IMR-90 (cell line): ENCODE measurements at places on chromosomes 13 and 19. TPM values are rescaled to one million over a fixed set of nuclear protein-coding genes. Genes with fewer than 3 reads are reported as not detected.

DNA sequence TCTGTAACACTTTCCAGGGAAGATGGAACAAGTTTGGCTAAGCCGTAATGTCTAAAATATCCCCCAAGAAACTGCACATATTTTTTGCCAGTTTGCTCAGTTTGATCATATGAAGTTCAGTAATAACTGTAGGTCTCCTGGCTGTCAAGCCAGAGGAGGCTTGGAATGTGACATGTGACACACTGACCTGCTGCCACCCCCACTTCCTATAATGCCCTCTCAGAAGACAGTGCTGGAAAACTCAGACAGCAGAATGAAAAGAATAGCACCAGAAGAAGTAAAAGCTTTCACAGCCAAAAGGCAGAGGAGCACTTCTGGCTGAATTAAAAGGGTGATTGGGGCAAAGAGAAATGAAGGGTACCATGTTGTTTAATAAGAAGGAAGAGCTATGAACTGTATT is 67.4 kb upstream of the UBAC2 start:
- no peak overlapping the region for H3K27ac ChIP-seq
- no peaks in the 10 kb centered on the region for H3K36me3 ChIP-seq
- no peak for DNase-seq
- H3K4me1 ChIP-seq = no peaks in the 10 kb centered on the region

DNA sequence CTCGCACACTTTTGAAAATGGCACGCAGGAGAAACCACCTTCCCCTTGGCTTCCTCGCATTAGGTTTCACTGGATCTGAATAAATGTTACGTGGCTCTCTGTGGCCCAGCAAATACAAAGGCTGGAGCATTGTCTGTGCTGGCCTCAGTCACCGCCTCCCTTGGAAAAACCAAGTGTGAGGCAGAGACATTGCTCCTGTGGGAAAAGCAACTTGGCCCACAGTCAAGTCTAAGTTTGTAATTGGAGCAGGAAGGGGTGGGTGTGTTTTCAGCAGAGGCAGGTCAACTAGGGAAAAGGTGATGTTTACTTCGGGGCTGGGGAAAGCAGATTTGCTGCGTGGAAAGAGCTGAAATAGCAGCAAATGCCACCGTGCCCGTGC is 101.6 kb downstream of the IRS2 start:
- DNase-seq = no peak
- H3K27ac ChIP-seq = no peak overlapping the region
- peaks cover 58% of the 10 kb centered on the region for H3K27me3 ChIP-seq
- no peaks in the 10 kb centered on the region for H3K36me3 ChIP-seq

- no peaks in the 10 kb centered on the region for H3K27me3 ChIP-seq
- H3K4me3 ChIP-seq = no peak within 1 kb of the TSS
- no peaks in the 10 kb centered on the region; the same call in 1 of the 2 replicates for H3K4me1 ChIP-seq
- DNase-seq = peak; percentile 52
- no peak within 1 kb of the TSS for H3K27ac ChIP-seq
Observed at GRCh38 chr13:41019011-41019487, at the start of gene ELF1. ELF1 (minus strand) TSS chr13:41019316; CDS start chr13:40982054, 37,262 bp downstream.

GRCh38 chr13:42275506-42275905 is 3.6 kb downstream of the AKAP11 start:
- DNase-seq = no peak
- H3K4me1 ChIP-seq = peaks cover 5% of the 10 kb centered on the region
- H3K27ac ChIP-seq = no peak overlapping the region
- H3K27me3 ChIP-seq = no peaks in the 10 kb centered on the region
- H3K4me3 ChIP-seq = no peak overlapping the region

DNA sequence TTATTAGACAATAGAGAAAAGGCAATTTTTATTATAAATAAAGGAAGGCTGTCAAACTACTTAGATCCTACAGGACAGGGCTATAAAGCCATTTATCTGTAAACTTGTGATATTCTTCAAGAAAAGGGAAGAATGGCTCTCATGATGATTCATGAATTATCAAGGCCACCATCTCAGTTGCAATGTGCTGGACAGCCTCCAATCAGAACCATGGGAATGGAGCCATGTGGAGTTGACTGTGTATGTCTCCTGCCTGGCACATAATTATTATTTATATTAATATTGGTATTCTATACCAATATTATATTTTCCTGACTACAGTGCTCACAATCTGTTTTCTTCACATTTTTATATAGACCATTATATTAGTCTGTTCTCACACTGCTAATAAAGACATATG is 560.5 kb upstream of the MIR17HG start:
- no peak overlapping the region for H3K27ac ChIP-seq
- H3K4me1 ChIP-seq = no peaks in the 10 kb centered on the region
- no peak overlapping the region for H3K4me3 ChIP-seq

DNA sequence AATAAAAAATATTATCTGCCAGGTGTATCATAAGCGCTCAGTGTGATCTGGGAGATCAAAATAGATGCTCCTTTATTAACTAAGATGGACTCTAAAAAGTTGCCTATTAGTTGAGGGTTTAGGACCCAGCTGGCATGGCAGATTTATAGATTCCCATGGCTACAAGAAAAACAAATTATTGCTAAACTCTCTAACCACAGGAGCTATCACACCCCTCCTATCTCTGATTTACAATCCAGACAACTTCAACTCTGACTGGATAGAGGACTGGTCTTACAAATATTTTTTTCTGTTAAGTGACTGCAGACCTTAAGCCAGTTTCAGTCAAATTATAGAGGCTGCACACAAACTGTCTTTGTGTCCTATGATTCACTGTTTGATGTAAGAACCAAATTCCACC is 45.4 kb upstream of the MYCBP2 start:
- H3K4me1 ChIP-seq = no peaks in the 10 kb centered on the region
- no peaks in the 10 kb centered on the region; the same call in 1 of the 2 replicates for H3K27me3 ChIP-seq
- DNase-seq = no peak
- H3K4me3 ChIP-seq = no peak overlapping the region
- no peaks in the 10 kb centered on the region for H3K36me3 ChIP-seq

GRCh38 chr13:38702669-38703068 is 15.8 kb downstream of the FREM2 start:
- no peaks in the 10 kb centered on the region for H3K4me1 ChIP-seq
- H3K27me3 ChIP-seq = no peaks in the 10 kb centered on the region
- no peak overlapping the region for H3K27ac ChIP-seq
- no peak for DNase-seq
- H3K4me3 ChIP-seq = no peak overlapping the region

GRCh38 chr13:108426893-108427292 is 157.4 kb downstream of the TNFSF13B start:
- no peaks in the 10 kb centered on the region for H3K4me1 ChIP-seq
- DNase-seq = no peak
- no peak overlapping the region for H3K4me3 ChIP-seq
- H3K27ac ChIP-seq = no peak overlapping the region

DNA sequence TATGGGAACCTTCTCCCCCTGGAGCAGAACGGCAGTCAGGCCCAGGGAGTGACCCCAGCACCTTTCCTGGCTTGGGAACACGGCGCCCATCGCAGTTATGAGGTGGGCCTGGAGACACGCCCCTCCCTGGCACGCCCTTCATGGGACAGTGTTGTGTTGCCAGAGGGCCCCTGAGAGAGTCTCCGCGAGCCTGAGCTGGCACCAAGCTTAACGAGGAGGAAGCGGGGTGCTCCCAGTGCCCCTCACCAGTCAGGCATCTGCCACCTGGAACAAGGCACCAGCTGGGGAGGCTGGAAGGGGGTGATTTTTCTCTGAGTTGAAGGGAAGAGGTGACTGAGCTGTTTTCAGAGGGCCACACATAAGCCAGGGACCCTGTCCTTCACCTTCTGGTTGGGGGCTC is 180.6 kb downstream of the KDM4B start:
- no peaks in the 10 kb centered on the region for H3K27me3 ChIP-seq
- H3K27ac ChIP-seq = no peak overlapping the region
- no peaks in the 10 kb centered on the region for H3K4me1 ChIP-seq
- H3K4me3 ChIP-seq = no peak overlapping the region

DNA sequence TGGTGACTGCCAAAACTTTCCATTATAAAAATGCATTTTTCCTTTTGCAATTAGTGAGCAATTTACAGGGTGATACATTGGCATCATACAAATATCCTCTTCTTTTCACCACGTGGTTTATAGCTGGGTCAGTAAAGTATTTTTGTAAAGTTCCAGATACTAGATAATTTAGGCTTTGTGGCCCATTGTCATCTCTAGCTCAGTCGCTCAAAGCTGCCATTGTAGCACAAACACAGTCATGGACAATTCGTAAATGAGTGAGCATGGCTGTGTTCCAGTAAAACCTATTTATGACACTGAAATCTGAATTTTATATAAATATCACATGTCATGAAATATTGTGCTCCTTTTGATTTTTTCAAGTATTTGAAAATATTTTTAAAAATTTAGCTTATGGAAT is 162.9 kb downstream of the USP12 start:
- no peak overlapping the region for H3K27ac ChIP-seq
- H3K27me3 ChIP-seq = peaks cover 15% of the 10 kb centered on the region
- no peaks in the 10 kb centered on the region for H3K36me3 ChIP-seq

- H3K27ac ChIP-seq = no peak overlapping the region
- no peak overlapping the region for H3K4me3 ChIP-seq
- H3K4me1 ChIP-seq = no peaks in the 10 kb centered on the region
- no peaks in the 10 kb centered on the region for H3K27me3 ChIP-seq
- no peak for DNase-seq
Observed at GRCh38 chr13:72259528-72259927, 392.5 kb upstream of the DACH1 start.

- peaks cover 10% of the 10 kb centered on the region for H3K36me3 ChIP-seq
- H3K4me3 ChIP-seq = no peak overlapping the region
- peaks cover 56% of the 10 kb centered on the region for H3K4me1 ChIP-seq
Observed at GRCh38 chr19:38674388-38675171, 27.1 kb downstream of the ACTN4 start.

DNA sequence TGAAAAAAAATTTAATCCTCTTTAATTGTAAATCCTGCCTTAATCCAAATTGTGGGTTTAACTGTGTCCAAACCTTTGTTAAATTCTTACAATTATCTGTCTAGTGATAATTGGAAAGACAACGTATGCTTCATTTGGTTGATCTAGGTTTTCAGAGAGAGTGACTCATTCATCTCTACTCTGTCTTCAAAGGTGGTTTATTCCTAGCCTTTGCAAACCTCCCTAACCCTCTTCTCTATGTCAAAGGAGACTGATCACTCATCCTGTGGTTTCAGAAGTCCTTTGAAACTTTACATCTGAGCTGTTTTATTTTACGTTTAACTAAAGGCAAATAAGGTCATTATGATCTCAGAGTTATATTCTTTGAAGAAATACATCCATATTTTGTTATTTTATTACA is 8.8 kb upstream of the OXGR1 start:
- H3K27ac ChIP-seq = no peak overlapping the region
- no peak for DNase-seq
- no peak overlapping the region for H3K4me3 ChIP-seq
- H3K4me1 ChIP-seq = peaks cover 9% of the 10 kb centered on the region
- peaks cover 6% of the 10 kb centered on the region for H3K27me3 ChIP-seq
- H3K36me3 ChIP-seq = no peaks in the 10 kb centered on the region

DNA sequence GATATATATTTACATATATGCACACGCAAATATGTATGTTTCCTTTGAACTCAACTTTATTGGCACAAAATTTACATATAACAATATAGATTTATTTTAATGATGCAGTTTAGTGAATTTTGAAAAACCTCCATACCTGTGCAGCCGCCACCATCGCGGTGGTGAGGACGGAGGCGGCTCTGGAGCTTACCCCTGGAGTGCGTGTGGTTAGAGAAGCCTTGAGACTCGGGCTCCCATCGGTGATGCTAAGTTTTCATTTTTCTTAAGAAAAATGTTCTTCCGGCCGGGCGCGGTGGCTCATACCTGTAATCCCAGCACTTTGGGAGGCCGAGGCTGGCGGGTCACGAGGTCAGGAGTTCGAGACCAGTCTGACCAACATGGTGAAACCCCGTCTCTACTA is 31.8 kb downstream of the GJA3 start:
- H3K27me3 ChIP-seq = peaks cover 10% of the 10 kb centered on the region
- H3K4me1 ChIP-seq = peaks cover 7% of the 10 kb centered on the region
- H3K27ac ChIP-seq = no peak overlapping the region
- no peak overlapping the region for H3K4me3 ChIP-seq
- H3K36me3 ChIP-seq = no peaks in the 10 kb centered on the region
- DNase-seq = no peak

DNA sequence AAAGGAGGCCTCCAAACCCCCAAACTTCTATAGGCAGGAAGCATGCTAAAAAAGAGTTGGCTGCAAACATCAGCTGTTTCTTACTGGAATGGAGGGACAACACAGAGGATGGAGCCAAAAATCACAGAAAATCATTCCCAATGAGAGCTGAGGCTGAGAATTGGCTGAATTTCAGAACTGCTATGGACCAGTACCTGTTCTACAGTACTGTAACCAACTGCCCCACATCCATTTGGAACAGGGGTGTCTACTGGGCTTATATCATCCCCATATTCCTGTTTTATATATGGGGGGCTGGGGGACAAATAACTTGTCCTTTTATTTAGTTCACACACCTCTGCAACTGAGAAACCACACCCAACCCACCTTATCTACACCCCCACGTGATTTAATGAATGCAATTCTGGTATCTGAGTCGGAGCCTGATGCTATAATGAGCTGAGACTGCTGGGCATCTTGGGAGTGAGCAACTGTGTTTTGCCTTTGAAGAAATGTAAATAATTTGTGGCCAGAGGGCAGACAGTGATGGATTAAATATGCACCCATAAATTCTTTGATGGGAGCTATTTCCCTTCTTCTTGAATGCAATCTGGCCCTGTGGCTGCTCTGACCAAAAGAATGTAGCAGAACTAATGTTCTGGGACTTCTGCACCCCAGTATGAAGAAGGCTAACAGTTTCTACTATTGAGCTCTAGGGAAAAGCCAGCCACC is 82.6 kb downstream of the TBC1D4 start:
- no peak overlapping the region for H3K27ac ChIP-seq
- no peaks in the 10 kb centered on the region for H3K27me3 ChIP-seq
- peaks cover 5% of the 10 kb centered on the region; the same call in 1 of the 2 replicates for H3K4me1 ChIP-seq
- H3K4me3 ChIP-seq = no peak overlapping the region
- DNase-seq = no peak

GRCh38 chr19:49787746-49788145 is 20.9 kb downstream of the AP2A1 start:
- H3K36me3 ChIP-seq = peaks cover 50% of the 10 kb centered on the region
- H3K27me3 ChIP-seq = no peaks in the 10 kb centered on the region
- H3K4me1 ChIP-seq = peaks cover 7% of the 10 kb centered on the region
- no peak for DNase-seq

- no peak overlapping the region for H3K4me3 ChIP-seq
- H3K27me3 ChIP-seq = no peaks in the 10 kb centered on the region
- H3K4me1 ChIP-seq = peaks cover 9% of the 10 kb centered on the region
- no peak overlapping the region for H3K27ac ChIP-seq
- H3K36me3 ChIP-seq = no peaks in the 10 kb centered on the region
Observed at GRCh38 chr19:5434351-5434917, 20.8 kb upstream of the ZNRF4 start.

DNA sequence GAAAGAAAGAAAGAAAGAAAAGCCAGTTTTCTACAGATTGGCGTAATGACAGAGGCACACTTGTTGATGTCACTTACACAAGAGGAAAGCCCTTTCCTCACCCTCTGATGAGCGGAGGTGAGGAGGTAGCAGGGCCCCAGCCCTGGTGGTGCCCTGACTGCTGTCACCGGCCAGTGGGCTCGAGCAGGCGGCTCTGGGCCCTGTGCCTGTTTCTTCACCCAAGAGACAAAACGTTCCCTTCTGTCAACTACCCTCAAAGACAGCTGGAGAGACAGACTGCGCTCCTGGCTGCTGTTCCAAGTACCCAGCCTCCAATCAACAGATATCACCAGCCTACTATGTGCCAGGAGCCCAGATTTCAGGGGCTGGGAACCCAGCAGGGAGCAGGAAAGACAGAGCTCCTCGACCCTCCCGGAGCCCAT is 10.1 kb downstream of the EPS15L1 start:
- H3K4me1 ChIP-seq = peaks cover 27% of the 10 kb centered on the region
- DNase-seq = no peak
- no peaks in the 10 kb centered on the region for H3K36me3 ChIP-seq
- no peak overlapping the region for H3K27ac ChIP-seq
- H3K4me3 ChIP-seq = no peak overlapping the region

The PRR19 gene
- total RNA-seq = 0.28 and 0.36 TPM in 2 replicates

The MCEMP1 gene
- not detected in 2 replicates for total RNA-seq

The GCDH gene
- 41.1 and 41.6 TPM in 2 replicates for total RNA-seq

The SAFB gene
- 18.5 and 26.1 TPM in 2 replicates for total RNA-seq

The SIGLEC12 gene
- not detected in 2 replicates for total RNA-seq

The ZNF823 gene
- 9.2 and 9.3 TPM in 2 replicates for total RNA-seq
